ENCODE measurements at places on chromosomes 12 and 14. TPM values are rescaled to one million over a fixed set of nuclear protein-coding genes. Genes with fewer than 3 reads are reported as not detected.

The ANO4 gene
- 0.38 TPM for total RNA-seq

The STXBP6 gene
- total RNA-seq, result 7.7 TPM

The CEBPE gene
- not detected for total RNA-seq

The ELK3 gene
- total RNA-seq, result 11.9 TPM

The B4GALNT1 gene
- 2.8 TPM for total RNA-seq

The KRT6A gene
- total RNA-seq, result 1.4 TPM

The ITGB7 gene
- 0.56 TPM for total RNA-seq

The GPR68 gene
- total RNA-seq, result 0.96 TPM

The ATL1 gene
- total RNA-seq, result 8.5 TPM

The RNF10 gene
- total RNA-seq, result 136 TPM

The TBX3 gene
- 16.1 TPM for total RNA-seq

The BEGAIN gene
- total RNA-seq, result not detected

The DHRS2 gene
- 0.19 TPM for total RNA-seq

The VDR gene
- 3.8 TPM for total RNA-seq

The LMO3 gene
- total RNA-seq, result 0.56 TPM

The TMCC3 gene
- total RNA-seq, result 1.1 TPM

The PAWR gene
- total RNA-seq, result 57.5 TPM

The RFLNA gene
- total RNA-seq, result 43.1 TPM

The TTLL5 gene
- total RNA-seq, result 14.8 TPM

The FAM181A gene
- total RNA-seq, result not detected

The KRT73 gene
- not detected for total RNA-seq

The TAS2R8 gene
- total RNA-seq, result not detected

The GPRC5D gene
- not detected for total RNA-seq

The HCAR1 gene
- 0.56 TPM for total RNA-seq

The KRT72 gene
- total RNA-seq, result not detected

The KCNA1 gene
- under 0.01 TPM for total RNA-seq

The CAPZA3 gene
- not detected for total RNA-seq

The ALDH1L2 gene
- 74.4 TPM for total RNA-seq

The FAIM2 gene
- 1.7 TPM for total RNA-seq

The SLC25A47 gene
- under 0.01 TPM for total RNA-seq

The ASIC1 gene
- 0.85 TPM for total RNA-seq

The HEATR5A gene
- total RNA-seq, result 56.7 TPM

The EGLN3 gene
- 0.19 TPM for total RNA-seq

The SDS gene
- not detected for total RNA-seq

The POLE2 gene
- total RNA-seq, result 18.8 TPM

The RIPK3 gene
- total RNA-seq, result 0.56 TPM

The ETFBKMT gene
- 2.5 TPM for total RNA-seq
